CD4-positive, alpha-beta T cell treated with Interferon alpha-2 for 1 hour (primary cell): ENCODE measurements at places on chromosomes 12 and 14.

DNA sequence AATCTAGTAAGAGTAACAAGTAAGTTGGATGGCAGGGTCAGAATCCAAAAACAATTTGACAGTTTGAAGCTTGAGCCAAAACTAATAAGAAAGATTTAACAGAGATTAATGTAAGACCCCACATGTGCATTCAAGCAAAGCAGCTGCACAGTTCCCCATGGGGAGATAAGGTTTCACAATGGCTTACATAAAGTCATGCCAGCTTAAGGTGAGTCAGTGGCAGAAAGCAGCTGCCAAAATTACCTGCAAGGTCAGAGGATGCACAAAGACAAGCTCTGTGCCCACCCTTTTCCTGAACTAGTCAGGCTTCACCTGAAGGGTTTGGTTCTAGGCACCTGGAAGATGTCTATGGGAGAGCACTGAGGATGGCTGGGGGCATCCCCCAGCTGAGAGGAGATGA is 36.6 kb upstream of the KRT77 start:
- no peak for DNase-seq

GRCh38 chr14:61683108-61683507 is 12.2 kb upstream of the HIF1A start:
- no peak for DNase-seq

GRCh38 chr12:78586790-78587189 is 277.8 kb upstream of the SYT1 start:
- DNase-seq, result no peak

GRCh38 chr14:78157494-78158437 is 12.4 kb upstream of the NRXN3 start:
- DNase-seq, result no peak

DNA sequence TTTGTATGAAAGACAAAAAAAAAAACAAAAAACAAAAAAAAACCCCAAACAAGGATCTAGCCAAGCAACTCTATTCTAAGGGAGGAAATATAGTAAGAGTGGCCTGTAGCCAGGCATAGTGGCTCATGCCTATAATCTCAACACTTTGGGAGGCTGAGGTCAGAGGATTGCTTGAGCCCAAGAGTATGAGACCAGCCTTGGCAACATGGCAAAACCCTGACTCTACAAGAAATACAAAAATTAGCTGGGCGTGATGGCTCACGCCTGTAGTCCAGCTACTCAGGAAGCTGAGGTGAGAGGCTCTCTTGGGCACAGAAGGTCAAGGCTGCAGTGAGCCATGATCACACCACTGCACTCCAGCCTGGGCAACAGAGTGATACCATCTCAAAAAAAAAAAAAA is 47.9 kb downstream of the TMEM117 start:
- no peak for DNase-seq

GRCh38 chr14:96482986-96483385 is 19.2 kb upstream of the PAPOLA start:
- DNase-seq, result no peak

DNA sequence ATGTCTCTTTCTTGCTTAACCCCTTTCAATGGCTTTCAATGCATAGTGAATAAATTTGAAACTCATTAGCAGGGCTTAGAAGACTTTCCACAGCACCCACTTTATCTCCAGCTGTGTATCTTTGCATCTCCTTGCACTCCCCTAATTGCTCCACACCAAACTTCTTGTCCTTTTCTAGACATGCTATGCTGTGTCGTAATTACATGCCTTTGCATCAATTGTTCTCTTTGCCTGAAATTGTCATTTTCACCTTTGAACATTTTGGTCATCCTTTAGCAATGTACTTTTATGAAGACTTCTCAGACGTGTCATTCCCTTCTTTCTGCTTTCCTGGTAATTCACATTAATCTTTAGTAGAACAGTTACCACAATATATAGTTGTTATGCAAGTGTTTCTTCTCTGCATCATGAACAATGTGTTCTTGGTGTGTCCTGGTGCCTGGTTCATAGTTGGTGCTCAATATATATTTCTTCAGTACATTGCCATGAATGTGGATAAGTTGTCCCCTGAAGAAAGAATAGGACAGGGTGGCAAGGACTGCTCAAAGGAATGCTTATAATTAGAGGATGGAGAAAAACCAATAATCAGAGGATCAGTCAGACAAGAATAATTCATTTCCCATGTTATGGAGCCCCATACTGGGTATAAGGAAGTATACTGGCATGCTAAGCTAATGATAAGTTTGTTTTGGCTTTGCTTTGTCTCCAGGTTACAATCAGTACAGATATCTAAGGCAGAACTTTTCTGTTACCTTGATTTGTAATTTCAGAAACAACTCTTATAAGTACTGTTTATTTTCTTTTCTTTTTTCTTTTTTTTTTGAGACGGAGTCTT is 27.2 kb downstream of the ARF6 start:
- DNase-seq, result no peak

- no peak for DNase-seq
These were observed 34.2 kb downstream of the DTX1 start for GRCh38 chr12:113090740-113091139.

DNA sequence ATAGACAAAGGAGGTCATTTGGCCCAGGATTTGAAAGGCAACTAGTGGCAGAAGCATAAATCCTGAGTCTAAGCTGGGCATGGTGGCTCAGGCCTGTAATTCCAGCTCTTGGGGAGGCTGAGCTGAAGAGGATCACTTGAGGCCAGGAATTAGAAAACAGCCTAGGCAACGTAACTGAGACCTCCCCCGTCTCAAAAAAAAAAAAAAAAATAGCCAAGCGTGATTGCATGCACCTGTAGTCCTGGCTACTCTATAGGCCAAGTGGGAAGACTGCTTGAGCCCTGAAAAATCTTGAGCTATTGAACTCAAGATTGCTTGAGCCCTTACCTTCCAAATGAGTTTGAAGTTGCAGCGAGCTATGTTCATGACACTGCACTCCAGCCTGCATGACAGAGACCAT is 7.8 kb downstream of the GON7 start:
- no peak for DNase-seq

DNA sequence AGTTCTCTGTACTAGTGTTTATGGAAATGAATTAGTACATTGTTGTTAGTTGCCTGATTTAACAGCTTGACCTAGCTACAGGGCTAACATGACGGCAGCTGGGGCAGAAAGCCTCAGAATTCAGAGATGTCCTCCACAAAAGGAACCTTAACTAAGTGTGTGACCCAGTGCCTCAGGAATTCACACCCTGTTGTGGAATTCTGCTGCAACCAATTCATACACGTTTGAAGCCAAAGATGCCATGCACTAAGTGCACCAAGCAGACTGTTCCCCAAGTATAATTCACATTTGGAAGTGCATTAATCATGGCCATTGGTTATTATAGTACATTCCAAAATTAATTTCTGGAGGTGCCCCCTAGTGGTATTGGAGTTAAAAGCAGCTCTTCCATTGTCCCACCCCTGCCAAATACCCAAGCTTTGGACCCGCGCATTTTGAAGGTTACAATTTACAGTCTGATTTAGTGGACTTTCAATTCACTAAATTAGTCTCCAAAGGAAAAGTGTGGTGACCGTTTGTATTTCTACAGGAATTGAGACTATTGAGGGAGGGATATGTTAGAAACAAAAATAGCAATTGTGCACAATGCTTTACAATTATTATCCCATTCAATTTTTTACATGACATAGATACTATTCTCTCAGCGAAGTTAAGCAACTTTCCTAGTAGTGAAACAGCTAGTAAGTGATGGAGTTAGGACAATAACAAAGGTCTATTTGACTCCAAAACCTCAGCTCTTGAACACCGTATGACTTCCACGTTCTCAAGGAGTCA is 85.9 kb downstream of the PAX9 start:
- DNase-seq, result no peak

DNA sequence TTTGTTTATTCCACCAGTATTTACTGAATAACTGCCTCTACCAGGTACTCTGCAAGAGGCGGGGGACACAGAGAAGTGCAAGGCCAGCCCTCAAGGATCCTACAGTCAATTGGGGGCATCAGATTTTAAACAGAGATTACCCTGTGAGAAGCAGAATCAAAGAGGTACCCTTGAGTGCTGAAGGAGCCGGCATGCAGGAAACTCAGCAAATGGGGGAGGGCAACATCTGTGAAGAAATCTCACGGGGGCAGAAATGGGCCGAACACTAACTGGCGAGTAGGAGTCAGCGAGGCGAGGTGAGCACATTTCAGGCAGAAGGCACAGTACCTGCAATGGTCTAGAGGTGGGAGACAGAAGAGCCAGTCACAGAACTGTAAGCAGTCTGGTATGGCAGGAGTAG is 9.0 kb downstream of the GALNT6 start:
- DNase-seq, result no peak

DNA sequence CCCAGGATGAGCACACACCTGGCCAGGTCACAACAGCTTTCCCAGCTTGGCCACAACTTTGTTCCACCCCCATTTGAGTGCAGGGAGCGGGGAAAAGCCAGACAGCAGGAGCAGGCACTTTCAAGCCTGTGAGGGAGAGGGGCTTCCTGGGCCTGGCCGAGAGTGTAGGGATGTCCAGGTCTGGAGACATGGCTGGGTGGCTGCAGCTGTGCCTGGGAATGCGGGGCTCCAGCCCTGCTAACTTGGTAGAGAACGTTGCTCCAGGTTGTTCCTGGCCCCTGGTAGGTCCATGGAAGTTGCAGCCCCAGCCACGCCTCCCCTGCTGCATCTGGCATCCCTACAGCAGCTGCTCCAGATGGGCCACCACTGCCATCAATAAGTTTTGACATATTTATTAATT is 738.5 kb downstream of the SLC6A15 start:
- no peak for DNase-seq
